ENCODE measurements at places on chromosomes 5 and 9.

- peak; percentile 90 for DNase-seq
- peak overlapping the region; percentile 57 for H3K4me3 ChIP-seq
- no peaks in the 10 kb centered on the region for H3K36me3 ChIP-seq
- H3K27ac ChIP-seq = peak overlapping the region; percentile 85
Measured at GRCh38 chr9:101486693-101487442, 46.8 kb upstream of the RNF20 start.

- no peaks in the 10 kb centered on the region for H3K36me3 ChIP-seq
- H3K4me3 ChIP-seq = peak within 1 kb of the TSS; percentile 69
- DNase-seq = peak; percentile 96
Measured at GRCh38 chr9:98192503-98193335, at the start of gene CORO2A. Gene CORO2A, minus strand, starts transcription at chr9:98192637. Its CDS starts 34,977 bp downstream, at chr9:98157660.

GRCh38 chr5:179870952-179871351, 12.3 kb upstream of the MRNIP start:
- no peaks in the 10 kb centered on the region for H3K4me1 ChIP-seq
- H3K36me3 ChIP-seq = peaks cover 91% of the 10 kb centered on the region
- no peak for DNase-seq
- no peak overlapping the region for H3K27ac ChIP-seq
- H3K4me3 ChIP-seq = no peak overlapping the region
- no peaks in the 10 kb centered on the region for H3K27me3 ChIP-seq

DNA sequence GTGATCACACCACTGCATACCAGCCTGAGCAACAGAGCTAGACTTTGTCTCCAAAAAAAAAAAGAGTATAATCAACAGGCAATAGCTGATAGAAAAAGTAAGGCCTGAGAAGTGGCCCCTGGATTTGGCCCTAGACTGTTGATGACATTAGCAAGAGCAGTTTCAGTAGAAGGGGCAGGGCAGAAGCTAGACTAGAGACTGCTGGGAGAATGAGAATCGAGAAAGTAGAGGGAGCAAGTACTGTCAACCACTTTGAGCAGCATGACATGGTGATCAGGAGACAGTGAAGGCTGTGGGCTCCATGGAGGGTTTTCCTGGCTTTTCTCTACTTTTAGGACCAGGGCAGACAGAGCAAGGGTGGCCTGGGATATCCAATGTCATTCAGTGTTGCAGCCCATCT, 34.9 kb upstream of the B4GALT1 start:
- no peak for DNase-seq
- H3K27me3 ChIP-seq = no peaks in the 10 kb centered on the region
- H3K27ac ChIP-seq = no peak overlapping the region
- no peaks in the 10 kb centered on the region for H3K36me3 ChIP-seq

GRCh38 chr5:136037001-136037705, 8.4 kb downstream of the TGFBI start:
- H3K27ac ChIP-seq = no peak overlapping the region
- DNase-seq = no peak
- no peaks in the 10 kb centered on the region for H3K27me3 ChIP-seq
- no peak overlapping the region for H3K4me3 ChIP-seq
- peaks cover 13% of the 10 kb centered on the region for H3K4me1 ChIP-seq
